Activated naive CD8-positive, alpha-beta T cell treated with anti-CD3 and anti-CD28 coated beads for 36 hours (primary cell): ENCODE measurements at places on chromosomes 2 and 18. TPM values are rescaled to one million over a fixed set of nuclear protein-coding genes. Genes with fewer than 3 reads are reported as not detected.

GRCh38 chr2:230767862-230768388 lies 55.3 kb downstream of the CAB39 start:
- H3K4me3 ChIP-seq: no peak overlapping the region
- H3K27ac ChIP-seq: no peak overlapping the region
- no peak for DNase-seq
- H3K27me3 ChIP-seq: no peaks in the 10 kb centered on the region

DNA sequence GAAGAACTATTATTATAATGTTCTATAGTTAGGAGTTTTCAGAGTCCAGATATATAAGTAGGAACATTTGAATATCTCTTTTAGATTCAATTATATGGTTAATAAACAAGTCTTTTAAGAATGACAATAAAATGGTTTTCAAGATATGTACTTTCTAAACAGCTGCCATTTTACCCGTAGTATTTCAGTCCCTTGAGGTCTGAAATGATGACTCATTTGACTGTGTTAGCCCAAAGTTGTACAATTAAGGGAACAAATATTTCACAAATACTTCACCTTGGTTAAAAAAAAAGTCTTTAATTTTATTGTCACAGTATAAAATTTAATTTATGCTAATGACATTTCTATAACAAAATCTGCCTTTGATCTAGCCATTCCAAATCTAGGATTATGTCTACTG lies 91.6 kb upstream of the TANK start:
- H3K36me3 ChIP-seq: no peaks in the 10 kb centered on the region
- DNase-seq: no peak
- no peak overlapping the region for H3K4me3 ChIP-seq
- no peak overlapping the region for H3K27ac ChIP-seq
- H3K27me3 ChIP-seq: peaks cover 9% of the 10 kb centered on the region
- peaks cover 2% of the 10 kb centered on the region for H3K4me1 ChIP-seq

DNA sequence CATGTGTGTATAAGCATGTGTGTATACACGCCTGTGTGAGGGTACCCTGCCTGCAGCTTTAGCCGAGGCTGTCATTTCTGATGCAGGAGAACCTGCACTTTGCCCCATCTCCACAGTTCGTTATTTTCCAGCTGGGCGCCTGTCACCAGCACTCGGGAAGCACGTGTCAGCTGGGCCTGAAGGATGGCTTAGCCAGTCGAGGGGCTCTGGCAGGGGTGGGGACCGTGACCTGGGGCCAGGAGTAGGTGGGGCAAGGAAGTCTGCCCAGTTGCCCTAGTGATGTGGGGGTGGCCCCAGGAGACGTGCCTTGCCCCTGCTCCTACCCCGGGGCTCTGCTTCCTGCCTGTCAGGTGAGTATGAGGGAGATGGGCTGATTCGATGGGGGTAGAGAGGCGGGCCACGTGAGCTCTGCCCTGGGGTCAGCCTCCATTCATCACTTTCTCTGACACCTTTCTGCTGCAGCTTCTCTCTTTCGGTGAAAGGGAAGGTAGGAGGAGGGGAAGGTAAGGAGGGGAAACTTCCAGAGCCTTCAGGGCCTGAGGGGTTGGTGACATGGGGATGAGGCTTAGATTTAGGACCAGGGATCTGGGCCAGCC lies 130.6 kb upstream of the SKOR2 start:
- no peak overlapping the region for H3K27ac ChIP-seq
- H3K36me3 ChIP-seq: no peaks in the 10 kb centered on the region
- H3K4me3 ChIP-seq: no peak overlapping the region
- no peak for DNase-seq
- H3K4me1 ChIP-seq: no peaks in the 10 kb centered on the region

DNA sequence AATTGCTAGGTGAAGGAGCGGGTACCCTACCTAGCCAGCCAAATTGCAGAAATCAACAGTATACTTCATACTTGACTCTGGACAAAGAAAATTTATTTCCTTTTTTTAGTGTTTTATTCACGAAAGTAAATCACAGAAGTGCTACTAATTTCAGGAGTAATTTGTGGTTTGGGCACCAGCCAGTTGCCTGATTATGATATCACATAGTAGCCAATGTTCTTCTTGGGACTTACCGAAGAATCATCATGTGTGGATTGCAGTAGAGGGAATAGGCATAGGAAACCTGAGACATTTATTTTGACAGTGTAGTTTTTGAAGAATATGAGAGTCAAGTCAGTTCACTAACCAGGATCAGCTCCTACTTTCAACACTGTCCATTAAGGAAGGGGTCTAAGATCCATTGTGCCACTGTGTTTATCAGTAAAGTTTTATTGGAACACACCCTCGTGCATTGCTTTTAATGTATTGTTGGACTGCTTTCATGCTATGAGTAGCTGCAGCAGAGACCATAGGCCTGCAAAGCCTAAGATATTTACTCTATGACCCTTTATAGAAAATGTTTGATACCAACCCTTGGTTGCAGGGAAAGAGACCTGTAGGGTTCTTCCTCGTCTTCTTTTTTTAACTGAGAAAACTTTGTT lies 32.1 kb downstream of the TNFRSF11A start:
- no peaks in the 10 kb centered on the region for H3K27me3 ChIP-seq
- H3K4me1 ChIP-seq: peaks cover 4% of the 10 kb centered on the region
- DNase-seq: no peak
- no peaks in the 10 kb centered on the region for H3K36me3 ChIP-seq

DNA sequence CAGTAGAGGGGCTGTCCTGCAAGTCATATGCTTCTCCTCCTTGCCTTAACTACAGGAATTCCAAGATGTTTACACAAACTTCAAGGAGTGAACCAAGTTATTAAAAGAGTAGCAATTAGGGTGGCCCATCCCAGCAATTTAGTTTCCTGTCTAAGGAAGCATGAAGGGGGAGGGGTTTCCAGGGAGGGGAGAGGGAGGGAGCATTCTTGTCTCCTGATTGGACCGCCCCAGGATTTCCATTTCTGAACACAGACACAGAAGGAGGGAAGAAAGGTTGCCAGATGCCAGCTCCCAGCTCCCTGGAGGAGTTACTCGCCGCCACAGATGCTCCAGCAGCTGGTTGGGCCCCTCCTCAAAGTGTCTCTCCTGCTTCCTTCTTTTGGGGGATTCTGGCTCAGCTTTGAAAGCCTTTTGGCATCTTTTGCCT lies 107.6 kb downstream of the TRIB2 start:
- H3K4me3 ChIP-seq: no peak overlapping the region
- peaks cover 4% of the 10 kb centered on the region for H3K4me1 ChIP-seq
- no peak for DNase-seq
- no peak overlapping the region for H3K27ac ChIP-seq

GRCh38 chr2:64090264-64090663 lies 54.0 kb downstream of the PELI1 start:
- no peak overlapping the region for H3K4me3 ChIP-seq
- no peaks in the 10 kb centered on the region for H3K27me3 ChIP-seq
- peaks cover 33% of the 10 kb centered on the region for H3K36me3 ChIP-seq
- DNase-seq: no peak
- peaks cover 15% of the 10 kb centered on the region for H3K4me1 ChIP-seq

GRCh38 chr2:127197475-127198385 lies 22.4 kb downstream of the CYP27C1 start:
- peak overlapping the region; percentile 86 for H3K27ac ChIP-seq
- no peaks in the 10 kb centered on the region for H3K4me1 ChIP-seq
- DNase-seq: peak; percentile 65
- H3K4me3 ChIP-seq: peak overlapping the region; percentile 65
- H3K27me3 ChIP-seq: no peaks in the 10 kb centered on the region
- H3K36me3 ChIP-seq: no peaks in the 10 kb centered on the region

GRCh38 chr18:11944786-11945185 lies 36.5 kb upstream of the IMPA2 start:
- no peak for DNase-seq
- H3K36me3 ChIP-seq: no peaks in the 10 kb centered on the region
- H3K4me1 ChIP-seq: peaks cover 5% of the 10 kb centered on the region
- H3K27ac ChIP-seq: no peak overlapping the region
- H3K27me3 ChIP-seq: no peaks in the 10 kb centered on the region

RAB17 gene
- 0.31 TPM for total RNA-seq

IL1A gene
- total RNA-seq: 0.20 TPM

CFAP221 gene
- not detected for total RNA-seq
